NCI-H1417 treated with DMSO at 0.1 percent for 48 hours (cell line): ENCODE measurements at places on chromosomes 4 and X.
A peak's percentile ranks its signal among the peaks of the same experiment; 100 is the strongest.

DNA sequence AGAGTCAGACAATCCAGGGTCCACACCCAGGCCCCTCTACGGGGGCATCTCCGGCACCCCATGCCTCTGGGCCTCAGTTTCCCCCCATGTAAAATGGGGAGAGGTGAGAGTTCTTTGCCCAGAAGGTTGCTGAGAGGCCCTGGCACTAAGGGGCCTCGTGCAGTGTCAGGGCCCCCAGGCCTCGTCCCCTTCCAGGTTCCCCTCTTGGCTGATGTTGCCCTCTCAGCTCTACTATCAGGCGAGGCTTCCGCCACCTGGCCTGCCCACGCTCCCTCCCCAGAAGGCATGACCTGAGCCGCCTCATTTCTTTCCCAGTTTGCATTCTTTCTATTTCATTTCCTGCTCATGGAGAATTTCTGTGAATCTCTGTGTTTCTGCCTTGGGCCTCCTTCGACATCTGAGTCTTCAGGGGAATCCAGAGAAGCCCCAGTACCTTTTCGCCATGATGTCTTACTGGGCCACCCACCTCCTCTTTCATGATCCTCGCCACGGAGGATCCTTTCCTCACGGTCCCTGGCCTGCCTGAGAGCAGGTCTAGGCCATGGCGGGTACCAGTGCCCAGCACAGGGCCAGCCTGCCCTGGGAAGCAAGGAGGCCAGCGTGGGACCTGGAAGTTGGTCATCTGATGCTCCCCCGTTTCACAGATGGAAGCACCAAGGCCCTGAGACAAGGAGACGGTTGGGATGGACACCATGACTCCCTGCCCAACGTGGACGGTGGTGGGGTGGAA, 21.9 kb upstream of the MRFAP1 start:
- DNase-seq: no peak

DNA sequence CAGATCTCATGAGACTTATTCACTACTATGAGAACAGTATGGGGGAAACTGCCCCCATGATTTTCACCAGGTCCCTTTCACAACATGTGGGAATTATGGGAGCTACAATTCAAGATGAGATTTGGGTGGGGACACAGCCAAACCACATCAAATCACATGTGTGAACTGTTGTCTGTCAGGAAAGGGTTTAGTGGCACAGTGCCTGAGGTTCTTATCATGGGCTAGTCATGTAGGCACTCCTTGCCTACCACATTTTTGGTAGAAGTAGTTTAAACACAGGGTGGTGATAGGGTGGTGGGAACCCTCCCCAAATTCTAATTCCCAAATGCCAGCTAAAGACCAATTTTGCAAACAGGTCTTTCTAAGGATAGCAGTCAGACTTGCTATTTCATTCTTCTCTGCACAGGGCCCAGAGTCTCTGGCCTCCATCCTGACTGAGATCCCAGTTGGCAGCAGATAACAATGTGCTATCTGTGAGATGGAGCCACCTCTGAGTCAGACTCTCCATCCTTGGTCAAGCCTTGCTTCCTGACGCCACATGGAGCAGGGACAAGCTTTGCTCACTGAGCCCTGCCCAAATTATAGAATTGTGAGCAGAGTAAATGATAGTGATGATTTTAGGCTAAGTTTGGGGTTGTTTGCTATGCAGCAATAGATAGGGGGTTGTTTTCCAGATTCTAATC, 33.5 kb upstream of the SETD7 start:
- no peak for DNase-seq

- no peak for DNase-seq
These were observed 16.4 kb downstream of the FGF2 start for GRCh38 chr4:122842984-122843531.

DNA sequence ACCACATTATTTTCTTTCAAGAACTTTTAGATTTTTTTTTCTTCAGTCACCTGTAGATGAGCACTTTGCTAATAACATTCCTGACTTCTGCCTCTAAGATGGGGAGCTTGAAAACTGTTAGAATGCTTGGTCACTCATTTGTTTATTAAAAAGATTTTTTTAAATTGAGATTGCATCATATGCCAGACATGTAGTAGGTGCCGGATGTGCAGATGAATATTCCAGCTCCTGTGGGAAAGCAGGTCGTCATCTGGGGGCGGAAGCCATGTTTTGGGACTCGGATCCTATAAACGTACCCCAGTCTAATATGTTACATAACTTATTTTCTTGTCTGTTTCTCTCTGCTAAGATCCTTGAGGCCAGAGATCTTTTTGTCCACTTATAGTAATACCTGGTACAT, 236.8 kb downstream of the ARHGAP10 start:
- DNase-seq: no peak

DNA sequence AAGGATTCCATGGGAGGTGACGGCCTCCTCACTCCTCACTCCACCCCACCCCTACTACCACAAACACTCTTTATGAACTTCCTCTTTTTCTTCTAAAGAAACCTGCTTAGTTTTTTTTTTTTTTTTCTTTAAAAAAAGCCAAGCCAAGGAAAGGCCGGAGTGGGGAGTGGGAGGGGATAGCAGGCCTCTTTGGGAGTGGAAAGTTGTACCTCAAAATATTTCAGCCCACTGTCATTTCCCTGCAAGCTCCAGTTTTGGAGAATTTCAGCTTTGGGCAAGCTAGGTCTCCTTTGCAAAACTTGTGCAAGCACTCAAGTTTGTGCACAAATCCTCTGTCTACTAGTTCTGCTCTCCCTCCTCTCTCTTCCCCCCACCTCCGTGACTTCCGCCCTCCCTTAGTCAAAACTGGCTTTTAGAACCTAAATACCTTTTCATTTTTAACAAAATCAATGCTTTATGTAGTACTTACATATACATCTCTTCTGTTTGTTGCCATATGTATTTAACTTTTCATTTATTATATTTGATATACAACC, 512 bp upstream of the ANTXR2 start:
- no peak for DNase-seq

GRCh38 chrX:73785493-73785892, 222.5 kb downstream of the CHIC1 start:
- no peak for DNase-seq

GRCh38 chrX:106898462-106898861, 4.7 kb downstream of the RIPPLY1 start:
- DNase-seq: no peak

GRCh38 chr4:165184220-165184619, 23.1 kb upstream of the KLHL2 start:
- no peak for DNase-seq

GRCh38 chr4:2343476-2343875, 75.0 kb downstream of the ZFYVE28 start:
- DNase-seq: no peak

DNA sequence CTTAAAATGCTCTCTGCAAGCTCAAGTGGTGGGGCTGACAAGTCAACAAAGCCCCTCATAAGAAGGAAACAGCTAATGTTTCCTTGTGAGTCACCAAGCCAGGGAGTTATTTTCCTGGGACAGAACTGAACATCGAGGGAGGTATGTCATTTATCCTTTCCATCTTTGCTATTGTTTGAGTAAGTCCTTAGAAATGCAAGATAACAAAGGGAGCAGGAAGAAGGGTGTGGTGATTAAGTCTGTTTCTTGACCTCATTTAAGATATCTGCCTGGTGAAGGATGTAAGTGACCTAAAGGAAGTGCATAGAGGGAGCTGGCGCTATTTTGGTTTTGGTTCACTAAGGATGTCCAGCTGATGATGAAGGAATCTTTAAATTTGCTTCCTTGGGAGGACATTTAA, 39.9 kb downstream of the ATG4A start:
- DNase-seq: no peak

- DNase-seq: no peak
These were observed 88.5 kb upstream of the LCORL start for GRCh38 chr4:18110099-18110498.

DNA sequence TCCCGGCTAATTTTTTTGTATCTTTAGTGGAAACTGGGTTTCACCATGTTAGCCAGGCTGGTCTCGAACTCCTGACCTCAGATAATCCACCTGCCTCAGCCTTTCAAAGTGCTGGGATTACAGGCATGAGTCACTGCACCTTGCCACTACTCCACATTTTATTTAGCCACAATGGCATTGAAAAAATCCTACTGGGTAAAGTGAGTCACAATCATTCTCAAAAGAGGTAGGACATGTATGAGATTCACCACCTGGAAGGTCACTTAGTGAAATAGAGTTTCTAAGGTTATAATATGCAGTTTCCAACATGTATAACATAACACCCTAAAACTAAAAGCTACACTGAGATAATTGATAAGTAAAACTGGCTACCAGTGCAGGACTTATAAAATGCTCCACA, 159.2 kb downstream of the BTC start:
- no peak for DNase-seq

- no peak for DNase-seq
These were observed 965.3 kb downstream of the CCSER1 start for GRCh38 chr4:91092398-91092980.

- no peak for DNase-seq
These were observed 49.2 kb upstream of the TAB3 start for GRCh38 chrX:30938295-30938694.

DNA sequence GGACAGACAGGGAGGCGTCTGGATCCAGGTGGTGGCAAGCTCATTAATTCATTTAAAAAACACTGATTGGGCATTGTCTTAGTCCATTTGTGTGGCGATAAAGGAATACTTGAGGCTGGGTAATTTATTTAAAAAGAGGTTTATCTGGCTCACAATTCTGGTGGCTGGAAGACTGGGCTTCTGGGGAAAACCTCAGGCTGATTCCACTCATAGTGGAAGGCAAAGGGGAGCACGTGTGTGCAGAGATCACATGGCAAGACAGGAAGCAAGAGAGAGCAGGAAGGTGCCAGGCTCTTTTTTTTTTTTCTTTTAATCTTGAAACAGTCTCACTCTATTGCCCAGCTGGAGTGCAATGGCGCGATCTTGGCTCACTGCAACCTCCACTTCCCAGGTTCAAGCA, 100.2 kb upstream of the METTL14 start:
- no peak for DNase-seq

DNA sequence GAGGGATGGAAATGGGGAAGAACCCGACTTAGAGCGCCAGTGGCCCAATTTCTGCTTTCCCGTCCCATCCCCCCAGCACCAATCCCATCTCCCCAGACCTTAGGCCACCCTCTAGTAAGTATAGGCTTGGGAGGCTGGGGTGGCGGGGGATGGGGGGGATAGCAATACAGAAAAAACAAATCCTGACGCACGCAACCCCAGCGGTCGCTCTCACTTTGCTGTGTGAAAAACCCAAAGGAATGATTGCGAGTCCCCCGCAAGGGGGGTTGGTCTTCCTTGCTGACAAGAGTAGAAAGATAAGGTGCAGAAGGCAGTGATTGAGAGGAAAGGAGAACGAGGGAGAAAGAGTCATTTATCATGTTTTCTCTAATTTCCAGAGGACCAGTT, 863 bp downstream of the CPE start:
- peak; percentile 42 for DNase-seq

DNA sequence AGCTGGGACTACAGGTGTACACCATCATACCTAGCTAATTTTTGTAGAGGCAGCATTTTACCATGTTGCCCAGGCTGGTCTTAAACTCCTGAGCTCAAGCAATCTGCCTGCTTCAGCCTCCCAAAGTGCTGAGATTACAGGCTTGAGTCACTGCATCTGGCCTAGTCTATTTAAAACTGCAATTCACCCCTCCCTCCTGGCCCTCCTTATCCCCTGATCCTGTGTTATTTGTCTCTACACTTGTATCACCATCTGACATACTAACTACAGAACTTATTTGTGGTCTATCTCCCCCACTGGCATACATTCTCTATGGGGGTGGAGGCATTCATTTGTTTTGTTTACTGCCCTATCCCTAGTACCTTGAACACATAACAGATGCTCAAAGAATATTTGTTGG, 23.7 kb downstream of the CC2D2A start:
- no peak for DNase-seq

DNA sequence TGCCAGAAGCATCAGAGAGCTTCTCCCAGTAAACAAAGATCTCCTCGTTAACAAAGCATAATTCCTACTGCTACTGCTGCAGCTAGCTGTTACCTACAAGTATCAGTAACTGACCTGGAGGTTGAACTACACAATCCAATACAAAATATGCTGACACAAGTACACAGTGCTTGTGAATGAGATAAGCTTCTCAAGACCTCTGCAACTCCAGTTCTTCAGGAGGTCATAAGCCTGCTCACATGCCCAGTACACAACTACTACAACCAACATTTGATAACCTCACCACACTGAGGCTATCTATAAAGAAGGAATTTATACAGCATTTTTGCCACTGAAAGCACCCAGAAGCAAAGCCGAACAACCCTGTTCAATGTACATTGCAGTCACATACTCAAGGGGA, 66.7 kb upstream of the SMARCAD1 start:
- DNase-seq: no peak

- no peak for DNase-seq
These were observed 7.7 kb upstream of the RAP1GDS1 start for GRCh38 chr4:98253499-98253898.

- DNase-seq: no peak
These were observed 67.5 kb downstream of the FBXL5 start for GRCh38 chr4:15587649-15588048.

GRCh38 chrX:15292861-15293260, 22.6 kb downstream of the ASB11 start:
- DNase-seq: no peak

GRCh38 chrX:19791562-19791961, 95.8 kb downstream of the SH3KBP1 start:
- DNase-seq: no peak

- peak; percentile 7 for DNase-seq
These were observed 460.9 kb upstream of the FAT1 start for GRCh38 chr4:187184508-187184907.

DNA sequence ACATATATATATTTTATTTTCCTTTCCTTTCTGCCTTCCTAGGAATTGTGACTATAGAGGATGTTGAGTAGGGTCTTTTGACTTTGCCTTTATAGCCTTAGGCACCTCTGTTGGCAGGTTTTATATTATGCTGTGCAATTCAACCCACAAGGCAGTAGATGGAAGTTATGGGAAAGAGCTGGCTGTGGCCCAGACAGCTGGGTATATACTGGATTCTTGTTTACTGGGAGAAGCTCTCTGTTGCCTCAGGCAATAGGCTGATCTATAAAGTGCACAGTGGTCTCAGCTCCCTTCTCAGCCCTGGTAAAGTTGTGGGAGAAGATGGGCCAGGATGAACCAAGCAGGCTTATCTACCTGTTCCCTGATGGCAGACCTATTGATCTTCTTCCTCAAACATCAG, 342.0 kb downstream of the GBA3 start:
- no peak for DNase-seq

GRCh38 chrX:20350596-20350995, 83.9 kb upstream of the RPS6KA3 start:
- DNase-seq: no peak

DNA sequence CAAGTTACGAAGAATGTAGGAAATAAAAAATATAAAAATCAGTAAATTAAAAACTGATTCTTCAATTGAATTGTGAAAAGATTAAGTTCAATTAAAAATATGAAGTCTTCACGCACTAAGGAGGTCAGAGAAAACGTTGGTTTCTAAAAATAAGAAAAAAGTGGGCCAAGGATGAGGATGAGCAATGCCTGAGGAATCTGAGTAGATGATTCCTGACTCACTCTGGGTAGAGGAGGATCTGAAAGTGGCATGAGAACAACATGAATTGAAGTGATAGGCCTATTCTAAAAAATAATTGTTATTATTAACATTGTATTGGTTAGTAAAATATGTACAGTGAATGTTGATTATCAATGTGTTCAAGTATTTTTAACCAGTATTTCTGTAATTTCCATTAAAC, 444.2 kb downstream of the GRIA2 start:
- DNase-seq: no peak
